ENCODE measurements at places on chromosomes 7 and 10. TPM values are rescaled to one million over a fixed set of nuclear protein-coding genes. Genes with fewer than 3 reads are reported as not detected.

POU6F2 gene
- not detected for polyA plus RNA-seq

MAT1A gene
- not detected for polyA plus RNA-seq

STOX1 gene
- polyA plus RNA-seq, result 0.09 TPM

DGKB gene
- polyA plus RNA-seq, result not detected

DNA sequence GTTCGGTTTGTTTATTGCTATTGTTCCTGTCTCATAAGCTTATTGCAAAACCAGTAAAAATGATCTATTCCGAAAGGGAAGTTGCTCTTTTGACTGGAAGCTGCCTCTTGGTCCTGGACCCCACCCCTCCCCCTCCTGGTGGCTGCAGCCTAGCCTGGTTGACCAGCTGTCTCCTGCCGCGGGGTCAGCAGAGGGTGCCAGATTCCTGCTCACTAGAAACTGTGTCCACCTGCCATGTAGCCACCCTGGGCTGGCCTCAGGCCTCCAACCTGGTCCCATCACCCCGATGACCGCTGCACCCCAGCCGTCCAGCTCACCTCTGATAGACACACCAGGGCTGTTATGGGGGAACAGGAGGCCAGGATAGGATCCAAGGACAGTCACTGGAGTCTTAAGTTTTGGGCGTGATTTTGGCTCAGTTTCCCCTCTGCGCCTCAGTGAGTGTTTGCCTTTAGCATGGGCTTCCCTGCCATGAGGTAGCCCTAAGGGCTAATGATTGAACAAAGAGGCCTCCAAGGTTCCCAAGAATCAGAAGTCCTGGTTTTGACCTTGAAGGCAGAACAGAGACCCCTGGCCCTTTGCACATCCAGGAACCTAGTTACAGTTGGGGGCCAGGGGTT lies 32.9 kb upstream of the SLF2 start:
- no peak for DNase-seq

GRCh38 chr7:94660006-94660405 lies 4.1 kb upstream of the SGCE start:
- DNase-seq, result no peak

DNA sequence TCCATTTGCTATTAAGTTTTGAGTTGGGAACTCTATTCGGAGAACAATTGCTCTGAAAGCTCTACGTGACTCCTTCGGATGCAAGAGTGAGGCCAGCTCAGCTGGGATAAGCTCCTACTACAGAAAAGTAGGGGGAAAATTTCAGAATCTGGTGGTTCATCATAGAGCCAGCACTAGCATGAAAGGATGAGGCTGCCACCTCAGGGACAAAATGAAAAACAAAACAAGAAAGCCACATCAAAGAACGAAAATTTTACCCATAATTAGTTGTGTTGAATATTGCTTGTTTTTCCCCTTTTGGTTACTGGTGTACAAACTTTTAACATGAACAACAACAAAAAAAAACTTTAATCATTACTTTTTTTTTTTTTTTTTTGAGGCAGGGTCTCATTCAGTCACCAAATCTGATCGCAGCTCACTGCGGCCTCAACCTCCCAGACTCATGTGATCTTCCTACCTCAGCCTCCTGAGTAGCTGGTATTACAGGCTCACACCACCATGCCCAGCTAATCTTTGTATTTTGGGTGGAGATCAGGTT lies 39.7 kb upstream of the NFE2L3 start:
- no peak for DNase-seq

DNA sequence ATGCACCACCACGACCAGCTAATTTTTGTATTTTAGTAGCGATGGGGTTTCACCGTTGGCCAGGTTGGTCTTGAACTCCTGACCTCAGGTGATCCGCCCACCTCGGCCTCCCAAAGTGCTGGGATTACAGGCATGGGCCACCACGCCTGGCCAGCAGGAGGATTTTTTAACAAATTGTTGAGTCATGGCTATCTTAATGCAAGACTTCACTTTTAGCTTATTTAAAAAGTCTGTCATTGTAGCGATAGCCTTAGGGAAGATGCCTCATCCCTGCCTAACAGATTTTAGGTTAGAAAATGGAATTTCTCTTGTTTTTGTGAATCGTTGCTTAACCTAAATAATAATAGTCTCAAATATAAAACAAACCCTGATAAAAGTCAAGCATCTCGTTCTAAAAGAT lies 35.5 kb downstream of the PPP2R2D start:
- DNase-seq, result no peak

DNA sequence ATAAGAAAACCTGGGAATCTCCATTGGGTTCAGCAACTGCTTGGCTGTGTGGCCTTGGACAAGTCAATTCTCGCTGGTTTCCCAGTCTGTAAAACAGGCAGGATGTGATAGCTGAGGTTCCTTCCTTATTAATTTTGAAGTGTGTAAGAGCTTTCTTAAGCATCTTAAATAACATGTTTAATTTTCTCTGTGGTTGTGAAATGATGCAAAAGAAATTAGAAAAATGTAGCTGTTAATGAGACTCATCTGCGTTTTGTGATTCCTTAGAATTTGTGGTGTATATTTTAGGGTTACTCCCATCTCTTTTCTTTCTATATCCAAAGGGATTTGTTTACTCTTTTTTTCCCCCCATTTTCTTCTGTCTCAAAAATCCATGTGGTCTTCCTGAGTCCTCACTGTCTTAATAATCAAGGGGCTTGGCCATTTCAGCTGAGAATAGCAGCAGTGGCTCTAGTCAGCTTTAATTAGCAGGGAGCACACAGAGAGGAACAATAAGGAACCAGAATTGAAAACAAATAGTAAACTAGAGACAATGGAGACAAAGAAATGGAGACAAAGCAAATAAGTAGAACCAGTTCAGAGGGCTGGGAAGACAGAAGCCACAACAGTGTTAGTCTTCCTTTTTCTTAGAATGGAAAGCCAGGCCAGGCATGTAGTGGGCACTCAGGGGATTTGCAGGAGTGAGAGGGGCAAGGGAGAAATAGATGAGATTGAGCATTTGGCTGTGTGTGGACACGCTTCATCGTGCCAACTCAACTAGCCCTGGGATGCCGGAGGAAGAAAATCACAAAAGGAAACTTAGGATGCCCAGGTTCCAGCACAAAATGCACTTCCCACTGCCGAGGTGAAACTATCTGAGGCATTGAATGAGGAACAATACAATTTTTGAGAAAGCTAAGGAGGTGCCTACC lies 93.9 kb downstream of the CHN2 start:
- DNase-seq, result no peak

- DNase-seq, result no peak
Measured at GRCh38 chr10:131822692-131823245, 78.0 kb upstream of the PPP2R2D start.

- DNase-seq, result no peak
Measured at GRCh38 chr7:4939971-4940728, 18.8 kb downstream of the MMD2 start.

DNA sequence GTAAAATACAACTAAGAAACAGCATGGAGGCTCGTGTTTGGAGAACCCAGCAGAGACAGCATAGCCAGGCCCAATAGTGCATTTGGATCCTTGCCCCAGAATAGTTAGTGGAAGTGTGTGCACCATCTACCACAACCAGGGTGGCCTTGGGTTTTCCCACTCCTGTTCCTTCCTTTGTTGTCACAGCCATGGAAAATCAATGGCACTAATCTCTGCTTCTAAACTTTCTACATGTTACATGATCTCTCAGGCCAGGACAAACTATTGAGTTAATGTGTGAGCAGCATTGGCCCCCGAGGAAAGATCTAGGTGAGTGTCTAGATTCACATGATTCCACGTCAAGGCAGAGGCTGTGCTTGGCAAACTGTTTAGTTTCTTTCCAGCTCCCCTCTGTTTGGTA lies 2.0 kb downstream of the CYP3A7 start:
- no peak for DNase-seq

- DNase-seq, result peak; percentile 31
Measured at GRCh38 chr7:64320547-64321513, 7.1 kb downstream of the ZNF736 start.

GRCh38 chr10:113735913-113736312 lies 15.6 kb upstream of the PLEKHS1 start:
- no peak for DNase-seq

- DNase-seq, result no peak
Measured at GRCh38 chr7:100966542-100967291, 2.6 kb upstream of the MUC12 start.

GRCh38 chr10:62307635-62308034 lies 39.0 kb upstream of the RTKN2 start:
- no peak for DNase-seq

- DNase-seq, result no peak
Measured at GRCh38 chr10:580778-581177, 108.7 kb downstream of the DIP2C start.

DNA sequence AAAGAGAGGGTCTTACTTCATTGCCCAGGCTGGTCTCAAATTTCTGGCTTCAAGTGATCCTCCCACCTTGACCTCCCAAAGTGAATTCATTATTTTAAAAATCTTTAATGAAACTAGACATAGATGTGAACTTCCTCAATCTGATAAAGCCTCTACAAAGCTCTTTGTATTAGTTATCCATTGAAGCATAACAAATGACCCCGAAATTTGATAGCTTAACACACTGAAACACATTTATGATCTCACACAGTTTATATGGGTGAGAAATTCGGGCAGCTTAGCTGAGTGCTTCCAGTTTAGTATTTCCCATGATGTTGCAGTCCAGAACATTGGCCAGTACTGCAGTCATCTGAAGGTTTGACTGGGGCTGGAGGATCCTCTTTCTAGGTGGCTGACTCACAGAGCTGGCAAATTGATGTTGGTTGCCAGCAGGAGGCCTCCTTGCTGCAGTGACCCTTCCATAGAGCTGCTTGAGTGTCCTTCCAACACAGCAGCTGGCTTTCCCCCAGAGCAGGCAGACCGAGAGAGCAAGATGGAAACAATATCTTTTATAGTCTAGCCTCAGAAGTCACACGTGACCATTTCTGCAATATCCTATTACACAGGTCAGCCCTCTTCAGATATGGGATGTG lies 16.6 kb upstream of the WNT8B start:
- no peak for DNase-seq

- DNase-seq, result no peak
Measured at GRCh38 chr7:120033114-120033513, 239.9 kb upstream of the KCND2 start.

DNA sequence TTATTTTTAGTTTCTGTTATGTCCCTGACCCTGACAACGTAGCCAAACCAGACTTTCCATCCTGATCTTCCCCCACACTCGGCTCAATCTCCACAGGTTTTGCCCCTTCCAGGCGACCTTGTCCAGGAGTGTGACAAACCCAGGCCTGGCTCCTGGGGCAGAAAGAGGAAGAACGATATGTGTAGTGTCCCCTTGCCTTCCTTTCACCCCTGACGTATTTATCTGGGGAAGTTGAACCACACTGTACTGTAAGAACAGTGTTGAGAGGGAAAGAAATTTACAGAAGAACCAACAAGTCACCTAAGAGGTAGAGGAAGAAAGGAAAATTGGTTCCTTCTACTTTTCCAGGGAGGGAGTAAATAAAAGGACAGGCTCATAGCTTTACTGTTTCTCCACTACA lies 158.0 kb downstream of the VTI1A start:
- DNase-seq, result no peak

Measured in naive B cell (primary cell).